ENCODE measurements at places on chromosomes 3 and 15.

DNA sequence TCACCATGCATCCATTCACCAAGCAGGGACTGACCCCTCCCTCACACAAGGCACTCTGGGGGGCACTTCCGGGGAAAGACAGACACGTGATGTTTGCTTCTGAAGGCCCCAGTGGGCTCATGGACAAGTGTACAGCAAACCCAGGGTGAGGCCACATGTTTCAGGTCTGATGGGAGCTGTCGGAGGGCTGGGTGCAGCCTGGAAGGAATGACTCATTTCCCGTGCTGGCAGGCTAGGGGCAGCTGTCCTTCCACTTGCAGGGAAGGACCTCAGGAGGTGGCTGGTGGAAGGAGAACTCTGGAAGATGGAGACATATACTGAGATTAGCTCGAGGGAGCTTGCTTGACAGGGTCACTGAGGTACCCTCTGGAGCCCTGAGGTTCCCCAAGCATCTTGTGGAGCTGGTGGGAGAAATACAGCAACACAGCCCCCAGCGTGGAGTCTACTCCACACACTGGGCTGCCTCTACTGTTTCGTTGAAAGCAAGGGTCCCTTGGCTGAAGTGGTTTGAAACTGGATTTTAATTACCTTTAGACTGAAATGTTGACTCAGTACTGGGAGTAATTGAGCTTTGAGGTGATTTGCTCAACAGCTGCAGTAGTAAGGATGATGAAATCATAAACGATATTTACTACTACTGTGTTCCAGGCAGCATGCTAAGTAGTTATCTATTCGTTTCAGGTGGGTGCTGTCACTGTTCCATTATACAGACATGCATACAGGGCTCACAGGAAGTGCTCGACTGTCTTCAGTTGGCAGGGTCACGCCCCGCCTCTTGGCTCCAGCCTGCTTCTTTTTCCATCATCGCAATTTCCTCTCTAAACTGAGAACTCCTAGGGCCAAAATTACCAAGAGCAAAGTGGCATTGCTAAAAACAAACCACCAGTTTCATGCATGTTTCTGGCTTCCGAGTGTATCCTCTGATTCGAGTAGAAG is 230.4 kb downstream of the ADAMTS17 start:
- DNase-seq: peak; percentile 75

DNA sequence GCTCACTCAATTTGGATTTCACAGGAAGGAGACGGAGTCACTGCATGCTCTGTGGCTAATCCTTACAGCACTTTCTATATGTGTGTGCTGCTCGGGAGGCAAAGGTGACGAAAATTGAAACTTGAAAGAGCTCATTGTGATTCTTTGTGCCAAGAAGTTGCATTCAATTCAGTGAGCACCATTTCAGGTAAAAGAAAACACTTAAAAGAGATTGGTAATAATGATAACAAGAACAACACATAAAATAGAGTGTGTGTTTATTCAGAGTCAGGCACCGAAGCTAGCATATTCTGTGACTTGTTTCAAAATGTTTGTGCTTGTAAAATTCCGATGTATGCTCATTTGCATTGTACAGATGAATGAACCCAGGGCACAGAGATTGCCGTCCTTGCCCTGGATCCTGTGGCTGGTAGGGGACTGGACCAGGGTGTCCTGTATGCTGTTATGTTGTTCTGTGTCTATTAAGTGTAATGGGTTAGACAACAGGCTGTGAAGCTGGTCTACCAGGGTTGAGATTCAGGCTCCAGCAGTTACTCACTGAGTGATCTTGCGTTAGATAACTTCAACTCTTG is 193.3 kb upstream of the PROK2 start:
- DNase-seq: no peak

- no peak for DNase-seq
These were observed 72.6 kb downstream of the SAMMSON start for GRCh38 chr3:70072180-70072579.

GRCh38 chr3:67647390-67647878 is 7.0 kb downstream of the SUCLG2 start:
- no peak for DNase-seq

DNA sequence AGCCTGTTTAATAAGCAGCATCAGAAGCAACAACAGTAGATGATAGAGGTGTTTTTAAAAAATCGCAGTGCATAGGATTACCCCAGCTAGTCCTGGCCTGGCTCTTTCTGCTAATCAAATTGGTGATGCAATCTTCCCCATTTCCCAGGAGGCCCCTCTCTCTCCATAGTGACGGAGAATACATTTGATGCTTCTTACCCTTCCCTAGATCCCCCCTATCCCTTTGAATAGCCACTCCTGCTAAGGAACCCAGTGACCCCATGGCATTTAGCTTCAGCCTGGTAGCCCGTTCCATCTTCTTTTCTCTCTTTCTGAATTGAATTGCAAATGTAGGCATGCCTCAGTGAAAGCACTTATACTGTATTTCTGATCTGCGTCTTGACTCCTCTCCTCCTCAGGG is 223.6 kb upstream of the GAP43 start:
- DNase-seq: no peak

- no peak for DNase-seq
These were observed 84.6 kb upstream of the WDR72 start for GRCh38 chr15:53843869-53844569.

DNA sequence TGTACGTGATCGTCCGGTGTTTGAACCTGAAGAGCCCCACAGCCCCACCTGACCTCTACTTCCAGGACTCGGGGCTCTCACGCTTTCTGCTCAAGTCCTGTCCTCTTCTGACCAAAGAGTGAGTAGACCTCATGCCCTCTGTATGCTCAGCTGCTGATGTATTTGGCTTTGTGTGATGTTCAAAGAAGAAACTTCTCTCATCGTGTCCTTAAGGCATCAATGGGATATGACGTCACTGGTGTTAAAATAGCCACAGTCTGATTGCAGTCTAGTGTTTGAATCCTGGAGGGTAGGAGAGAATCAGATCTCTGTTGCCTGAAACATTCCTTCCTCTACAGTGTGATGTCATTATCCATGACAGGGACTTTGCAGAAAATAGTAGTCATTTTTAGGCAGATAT is 28.1 kb downstream of the ABHD2 start:
- peak; percentile 37 for DNase-seq

DNA sequence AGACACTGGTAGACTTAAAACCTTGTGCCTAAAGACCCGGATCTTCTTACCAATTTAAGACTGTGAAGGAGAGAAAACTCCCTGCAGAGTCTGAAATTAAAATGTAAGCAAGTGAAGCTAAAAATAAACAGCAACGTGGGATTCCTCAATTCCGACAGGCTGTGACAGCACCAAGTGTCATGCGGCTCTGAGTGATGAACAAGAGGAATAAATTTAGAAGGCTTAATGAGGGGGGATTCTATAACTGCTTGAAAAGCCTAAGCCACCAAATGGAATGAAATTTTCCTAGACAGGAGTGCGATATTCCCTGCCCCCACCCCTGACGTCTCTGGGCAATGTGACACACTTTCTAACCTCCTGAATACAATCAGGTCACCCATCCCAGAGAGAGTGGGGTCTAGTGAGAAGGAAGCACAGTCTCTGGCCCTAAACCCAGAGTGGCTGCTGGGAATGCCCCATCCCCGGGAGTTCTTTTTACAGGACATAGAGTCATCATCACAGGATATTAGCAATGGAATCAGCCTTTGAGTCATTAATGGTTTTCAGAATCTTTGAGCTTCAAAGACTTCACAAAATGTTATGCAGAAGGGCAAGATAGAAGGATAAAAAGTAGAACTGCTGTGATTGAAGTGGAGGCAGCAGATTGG is 114.3 kb downstream of the EDEM1 start:
- no peak for DNase-seq

GRCh38 chr15:98996169-98996568 is 11.4 kb downstream of the PGPEP1L start:
- no peak for DNase-seq

DNA sequence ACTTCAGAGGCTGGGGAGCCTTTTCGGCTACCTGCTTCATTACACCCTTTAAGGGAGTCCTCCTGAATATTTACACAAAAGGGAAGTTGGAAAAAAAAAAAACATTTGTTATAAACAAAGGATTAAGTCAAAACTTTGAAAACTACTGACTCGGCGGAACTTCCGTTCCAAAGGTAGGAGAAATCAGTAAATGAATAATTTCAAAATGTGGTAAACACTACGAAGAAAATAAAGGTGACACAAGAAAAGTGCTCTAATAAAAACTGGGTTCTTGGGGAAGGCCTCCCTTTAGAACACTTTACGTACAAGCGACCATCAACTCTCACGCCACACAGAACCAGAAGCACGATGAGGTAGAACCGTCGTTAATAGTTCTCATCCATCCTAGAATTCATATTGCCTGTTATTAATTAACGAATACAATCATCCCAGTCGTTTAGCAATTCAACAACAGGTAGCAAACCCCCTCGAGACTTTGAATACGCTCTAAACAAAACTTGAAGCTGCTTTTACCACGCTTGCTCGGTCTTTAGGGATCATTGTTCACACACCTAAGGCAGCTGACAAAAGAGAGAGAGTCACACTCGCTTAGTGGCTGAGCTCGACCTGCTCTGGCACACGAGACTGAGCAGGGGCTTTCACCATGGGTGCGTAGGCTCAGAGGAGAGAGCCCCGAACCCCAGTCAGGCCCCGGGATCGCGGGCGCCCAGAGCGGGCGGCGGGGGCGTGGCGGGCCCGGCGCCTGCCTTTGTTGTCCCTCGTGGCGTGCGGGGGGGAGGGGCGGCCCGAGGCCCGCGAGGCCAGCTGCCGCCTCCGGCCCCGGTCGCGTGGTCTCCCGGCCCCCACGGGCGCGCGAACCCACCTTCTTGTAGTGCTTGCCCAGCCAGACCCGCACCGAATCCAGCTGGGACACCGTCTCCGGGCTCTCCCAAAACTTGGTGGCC is 680 bp downstream of the SMARCC1 start:
- DNase-seq: no peak

DNA sequence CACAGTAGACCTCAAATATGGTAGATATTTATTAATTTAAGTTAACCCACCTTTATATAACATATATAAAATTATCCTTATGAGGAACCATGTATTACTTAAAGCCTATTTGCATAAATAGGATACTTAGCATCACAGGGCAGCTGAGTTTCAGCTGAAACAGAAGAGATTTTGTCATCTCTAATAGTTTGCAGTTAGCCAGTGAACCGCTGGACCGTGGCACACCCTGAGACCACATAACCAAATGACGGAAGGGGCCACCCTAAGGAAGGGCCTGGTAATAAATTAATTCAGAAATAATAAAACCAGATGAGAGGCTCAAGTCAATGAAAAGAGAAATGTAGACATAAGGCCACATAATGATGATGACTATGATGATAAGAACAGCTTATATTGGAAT is 107.7 kb downstream of the MYO5A start:
- DNase-seq: no peak

DNA sequence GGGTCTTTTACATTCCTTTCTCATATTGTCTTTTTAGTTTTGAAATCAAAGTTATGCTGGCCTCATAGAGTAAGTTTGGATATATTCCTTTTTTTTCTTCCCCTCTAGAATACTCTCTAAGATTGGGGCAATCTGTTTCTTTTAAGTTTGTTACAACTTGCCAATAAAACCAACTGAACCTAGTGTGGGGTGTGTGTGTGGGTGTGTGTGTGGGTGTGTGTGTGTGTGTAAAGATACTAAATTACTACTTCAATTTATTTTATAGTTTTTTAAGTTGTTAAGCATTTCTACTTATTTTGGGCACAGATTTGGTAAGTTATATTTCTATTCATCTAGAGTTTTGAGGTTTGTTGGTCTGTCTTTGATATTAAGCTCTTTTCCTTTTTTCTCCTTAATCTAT is 198.2 kb upstream of the TMC3 start:
- DNase-seq: no peak

GRCh38 chr3:60549863-60550262 is 701.4 kb downstream of the FHIT start:
- no peak for DNase-seq

GRCh38 chr3:104316118-104316517 is 1050.6 kb upstream of the ALCAM start:
- no peak for DNase-seq

GRCh38 chr3:154970797-154971196 is 109.3 kb upstream of the MME start:
- no peak for DNase-seq

DNA sequence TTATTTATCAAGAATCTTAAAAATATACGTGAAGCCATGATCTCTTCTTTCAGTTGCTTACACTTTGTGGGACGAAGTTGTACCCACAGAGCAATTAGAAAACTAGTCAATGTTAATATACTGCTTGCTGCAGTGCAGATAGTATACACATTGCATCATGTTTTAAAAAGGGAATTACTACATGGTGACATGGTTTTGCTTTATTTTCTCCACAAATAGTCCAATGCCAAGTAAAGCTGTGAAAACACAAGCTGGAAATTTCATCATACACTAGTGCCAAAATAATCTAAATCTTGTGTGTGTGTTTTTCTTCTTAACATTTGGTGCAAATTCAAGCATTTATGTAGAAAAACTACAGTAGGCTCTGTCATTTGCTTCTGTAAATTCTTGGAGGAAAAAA is 233.0 kb downstream of the EPHA3 start:
- no peak for DNase-seq

GRCh38 chr15:96290679-96291078 is 39.8 kb upstream of the NR2F2 start:
- DNase-seq: no peak

DNA sequence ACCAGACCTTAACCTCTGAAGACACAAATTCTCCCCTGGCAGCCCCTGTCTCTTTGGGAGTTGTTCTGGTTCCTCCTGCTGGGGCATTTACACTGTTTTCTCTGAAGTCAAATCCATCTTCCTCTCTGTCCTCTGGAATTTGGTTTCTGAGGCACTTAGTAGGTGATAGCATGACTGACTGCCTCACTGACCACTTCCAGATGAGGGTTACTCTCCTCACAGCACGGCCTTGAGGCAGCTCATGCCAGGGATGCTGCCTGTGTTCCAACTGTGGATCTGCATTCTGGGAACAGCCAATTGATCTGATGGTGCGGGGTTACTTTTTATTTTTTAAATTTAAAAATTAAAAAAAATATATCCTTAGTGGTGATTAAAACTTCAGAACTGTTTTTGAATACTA is 140.9 kb upstream of the ROPN1 start:
- DNase-seq: no peak

All from COR-L47 (cell line).